ENCODE measurements at places on chromosomes 13 and 19.

DNA sequence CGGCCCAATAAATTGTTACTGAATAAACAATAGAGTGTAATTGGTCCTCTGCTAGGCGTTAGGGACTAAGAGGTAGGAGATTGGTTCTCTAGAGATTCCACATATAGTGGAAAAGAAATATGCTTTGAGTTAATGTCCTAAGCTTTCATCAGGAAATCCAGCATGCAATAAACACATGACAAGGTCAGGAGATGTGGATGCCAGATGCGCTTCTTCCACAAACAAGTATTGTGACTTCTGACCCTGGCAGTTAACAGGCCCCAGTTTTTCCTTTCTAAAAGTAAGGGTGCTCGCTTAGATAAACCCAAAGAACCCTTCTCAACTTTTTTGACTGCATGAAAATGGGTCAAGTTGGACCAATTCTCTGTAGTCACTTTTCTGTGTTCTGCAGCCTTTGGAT lies 146.5 kb upstream of the SOX21 start:
- DNase-seq = no peak

DNA sequence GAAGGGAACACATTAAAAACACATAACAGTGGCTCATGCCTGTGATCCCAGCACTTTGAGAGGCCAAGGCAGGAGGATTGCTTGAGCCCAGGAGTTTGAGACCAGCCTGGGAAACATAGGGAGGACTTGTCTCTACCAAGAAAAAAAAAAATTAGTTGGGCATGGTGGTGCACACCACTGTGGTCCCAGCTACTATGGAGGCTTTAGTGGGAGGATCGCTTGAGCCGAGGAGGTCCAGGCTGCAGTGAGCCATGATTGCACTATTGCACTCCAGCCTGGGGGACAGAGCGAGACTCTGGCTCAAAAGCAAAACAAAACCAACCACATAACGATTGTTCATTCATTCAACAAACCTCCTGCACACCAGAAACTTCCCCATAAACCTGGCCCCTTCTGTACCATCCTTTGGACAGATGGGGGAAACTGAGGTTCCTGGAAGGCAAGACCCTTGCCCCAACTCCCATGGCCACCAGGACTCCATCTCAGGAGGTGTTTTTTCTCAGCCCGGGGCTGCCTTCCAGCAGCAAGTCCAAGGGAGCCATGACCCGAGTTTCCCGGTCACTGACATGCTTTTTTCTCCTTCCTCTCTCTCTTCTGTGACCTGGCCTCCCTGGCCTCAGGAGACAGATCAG lies 4.3 kb downstream of the FOSB start:
- no peak for DNase-seq

GRCh38 chr19:49850221-49850486 lies 805 bp upstream of the PTOV1 start:
- no peak for DNase-seq

DNA sequence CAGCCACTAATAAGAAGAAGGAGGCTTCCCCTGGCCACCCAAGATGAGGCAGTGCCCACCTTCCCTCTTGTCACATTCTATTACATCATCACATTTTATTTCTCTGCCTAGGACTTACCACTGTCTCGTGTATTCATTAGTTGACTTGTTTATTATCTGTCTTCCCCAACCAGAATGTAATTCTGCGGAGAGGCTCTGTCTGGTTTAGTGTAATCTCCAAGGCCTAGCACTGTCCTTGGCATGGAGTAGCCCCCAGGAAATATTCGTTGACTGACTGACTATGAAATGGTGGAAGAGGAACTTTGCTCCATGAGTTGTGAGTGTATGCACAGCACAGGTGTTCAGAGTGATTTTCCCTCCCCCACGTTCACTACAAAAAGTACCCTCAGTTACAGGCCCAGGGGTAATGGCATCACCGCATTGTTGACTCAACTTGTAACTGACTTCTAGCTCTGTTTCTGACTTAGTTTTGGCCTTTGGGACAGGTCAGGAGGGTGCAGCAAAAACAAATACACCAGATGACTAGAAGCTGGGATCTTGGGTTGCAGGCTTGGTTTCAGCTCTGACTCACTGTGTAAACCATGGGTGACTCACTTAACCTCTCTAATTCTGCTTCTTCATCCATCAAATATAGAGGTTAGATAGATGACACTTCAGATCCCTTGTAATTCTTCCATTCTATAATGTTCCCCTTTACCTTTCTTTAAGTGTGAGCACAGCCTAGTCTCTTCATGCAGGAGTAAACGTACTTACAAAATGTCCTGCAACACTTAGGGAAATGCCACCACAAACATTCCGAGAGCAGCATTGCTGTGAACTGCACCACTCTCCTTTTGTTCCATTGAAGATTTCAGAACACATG lies 229.7 kb downstream of the KCNRG start:
- peak; percentile 55 for DNase-seq

- DNase-seq = no peak
Observed at GRCh38 chr19:52898101-52898500, 666 bp upstream of the ZNF320 start.

Measured in HS-27A (cell line).